ENCODE measurements at places on chromosomes 2 and 18. TPM values are rescaled to one million over a fixed set of nuclear protein-coding genes. Genes with fewer than 3 reads are reported as not detected.

DNA sequence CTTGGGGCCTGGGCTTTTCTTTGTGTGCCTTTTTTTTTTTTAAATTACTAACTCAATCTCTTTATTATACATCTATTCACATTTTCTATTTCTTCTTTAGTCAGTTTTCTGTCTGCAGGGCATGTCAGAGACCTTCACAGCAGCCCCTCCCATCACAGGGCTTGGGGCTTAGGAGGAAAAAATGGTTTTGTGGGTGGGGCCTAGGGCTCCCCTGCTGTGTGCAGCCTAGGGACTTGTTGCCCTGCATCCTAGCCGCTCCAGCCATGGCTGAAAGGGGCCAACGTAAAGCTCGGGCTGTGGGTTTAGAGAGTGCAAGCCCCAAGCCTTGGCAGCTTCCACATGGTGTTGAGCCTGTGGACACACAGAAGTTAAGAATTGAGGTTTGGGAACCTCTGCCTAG lies 13.8 kb downstream of the ZSCAN30 start:
- H3K27ac ChIP-seq, result no peak overlapping the region
- H3K4me1 ChIP-seq, result no peaks in the 10 kb centered on the region
- no peaks in the 10 kb centered on the region for H3K36me3 ChIP-seq
- no peaks in the 10 kb centered on the region for H3K27me3 ChIP-seq
- no peak for DNase-seq

DNA sequence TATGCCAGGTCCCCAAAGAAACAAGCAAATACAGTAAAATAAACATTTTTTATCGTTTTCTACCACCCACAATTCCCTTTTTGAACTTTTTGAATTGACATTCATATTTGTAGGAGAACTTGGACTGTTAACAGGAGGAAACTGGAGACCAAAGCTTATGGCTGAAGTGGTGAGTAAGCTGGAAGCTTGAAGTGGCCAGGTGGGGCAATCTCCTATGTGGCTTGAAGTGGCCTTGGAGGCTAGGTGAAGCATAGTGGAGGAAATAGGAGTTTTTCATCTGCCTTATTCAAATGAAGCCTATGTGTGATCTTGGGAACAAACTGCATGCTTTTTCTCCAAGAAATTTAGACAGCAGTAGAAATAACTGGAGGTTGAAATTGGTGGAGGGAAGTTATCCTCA lies 962.9 kb upstream of the FANCL start:
- H3K4me3 ChIP-seq, result no peak overlapping the region
- H3K27me3 ChIP-seq, result no peaks in the 10 kb centered on the region
- no peak for DNase-seq
- no peaks in the 10 kb centered on the region for H3K36me3 ChIP-seq
- H3K27ac ChIP-seq, result no peak overlapping the region

DNA sequence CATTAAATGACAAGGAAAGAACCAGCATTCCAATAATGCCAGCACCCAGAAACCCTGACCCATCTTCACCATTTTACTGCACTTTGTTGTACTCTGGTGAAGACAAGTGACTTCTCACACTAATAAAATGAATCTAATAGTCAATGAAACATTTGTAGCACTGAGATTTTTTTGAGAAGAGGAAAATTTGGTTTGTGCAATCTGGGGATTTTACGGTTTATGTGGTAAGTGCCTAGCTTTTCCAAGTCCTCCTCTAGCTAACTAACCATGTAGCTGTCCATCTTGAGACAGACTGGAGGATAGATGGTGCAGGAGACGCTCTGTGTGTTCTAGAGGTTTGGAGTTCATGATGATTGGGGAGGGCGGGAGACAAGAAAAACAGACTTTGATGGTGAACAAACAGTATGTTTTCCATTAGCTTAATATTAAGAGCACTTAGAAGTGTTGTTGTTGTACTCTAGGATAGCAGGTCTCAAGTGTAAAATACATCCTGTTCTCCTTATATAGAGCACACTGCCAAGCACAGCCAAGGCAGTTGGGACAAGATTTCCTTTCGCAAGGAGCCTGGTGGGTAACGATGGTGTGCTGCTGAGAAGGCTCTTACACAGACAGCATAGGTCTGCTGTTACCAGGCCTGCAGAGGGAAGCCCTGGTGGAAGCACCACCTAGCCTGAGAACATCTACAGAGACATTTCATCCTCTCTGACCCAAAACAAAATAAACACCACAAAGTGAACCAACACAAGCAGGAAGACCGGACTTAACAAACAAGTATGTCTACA lies 83.7 kb downstream of the BCL11A start:
- no peak overlapping the region for H3K27ac ChIP-seq
- no peaks in the 10 kb centered on the region for H3K36me3 ChIP-seq
- no peaks in the 10 kb centered on the region for H3K4me1 ChIP-seq
- no peaks in the 10 kb centered on the region for H3K27me3 ChIP-seq

DNA sequence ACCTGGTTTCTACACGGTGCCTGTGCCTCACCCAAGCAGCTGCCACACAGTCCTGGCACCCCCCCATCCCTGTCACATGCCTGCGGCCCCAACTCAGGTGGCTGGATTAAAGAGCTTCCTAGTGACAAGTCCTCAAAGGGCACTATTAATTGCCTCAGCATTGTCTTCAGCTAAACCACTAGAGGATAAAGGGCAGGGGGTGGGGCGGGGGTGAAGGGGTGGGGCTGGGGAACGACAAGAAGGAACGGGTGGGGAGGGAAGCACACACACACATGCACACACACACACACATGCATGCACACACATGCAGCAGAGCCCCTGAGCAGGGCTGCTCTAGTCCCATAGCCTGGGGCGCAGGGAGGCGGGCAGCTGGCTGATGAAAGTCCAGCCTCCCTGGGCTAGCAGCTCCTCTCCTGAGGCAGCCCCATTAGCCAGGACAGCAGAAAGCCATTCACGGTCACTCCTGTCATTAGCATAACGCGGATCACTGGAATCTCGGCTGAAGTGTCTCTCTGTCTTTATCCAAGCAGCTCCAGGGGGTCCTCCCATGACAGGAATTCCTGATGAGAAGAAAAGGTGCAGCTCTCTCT lies 7.4 kb upstream of the TEX261 start:
- no peak for DNase-seq
- no peak overlapping the region for H3K27ac ChIP-seq
- no peaks in the 10 kb centered on the region for H3K36me3 ChIP-seq
- H3K4me3 ChIP-seq, result no peak overlapping the region
- H3K27me3 ChIP-seq, result no peaks in the 10 kb centered on the region
- H3K4me1 ChIP-seq, result no peaks in the 10 kb centered on the region

DNA sequence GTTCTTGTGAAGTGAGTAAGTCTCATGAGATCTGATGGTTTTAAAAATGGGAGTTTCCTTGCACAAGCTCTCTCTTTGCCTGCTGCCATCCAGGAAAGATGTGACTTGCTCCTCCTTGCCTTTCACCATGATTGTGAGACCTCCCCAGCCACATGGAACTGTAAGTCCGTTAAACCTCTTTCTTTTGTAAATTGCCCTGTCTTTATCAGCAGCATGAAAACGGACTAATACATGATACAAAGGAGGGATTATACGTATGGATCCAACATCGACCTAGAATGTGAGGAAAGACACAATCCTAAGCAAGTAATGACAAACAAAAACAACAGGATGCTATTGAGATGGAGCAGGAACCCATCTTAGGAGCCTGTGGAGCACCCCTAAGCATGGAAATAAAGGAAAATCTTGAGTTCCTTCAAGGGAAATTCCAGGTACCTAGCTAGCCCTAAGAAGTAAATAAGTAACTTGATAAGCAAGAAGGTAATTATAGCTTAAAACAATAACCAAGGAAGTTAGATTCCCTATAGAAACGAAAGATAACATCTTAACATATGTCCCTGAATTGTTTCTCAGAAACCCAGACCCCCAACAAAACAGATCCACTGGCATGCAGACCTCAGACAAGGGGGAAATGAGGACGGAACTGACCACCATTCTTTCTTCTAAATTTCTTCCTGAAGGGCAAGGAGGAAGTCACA lies 1.5 kb upstream of the TNFRSF11A start:
- DNase-seq, result no peak
- no peak overlapping the region for H3K4me3 ChIP-seq
- no peaks in the 10 kb centered on the region for H3K27me3 ChIP-seq
- no peaks in the 10 kb centered on the region for H3K4me1 ChIP-seq
- no peaks in the 10 kb centered on the region for H3K36me3 ChIP-seq

GRCh38 chr2:112636605-112637288 lies 9.0 kb upstream of the SLC20A1 start:
- H3K36me3 ChIP-seq, result no peaks in the 10 kb centered on the region
- no peak overlapping the region for H3K4me3 ChIP-seq
- no peak overlapping the region for H3K27ac ChIP-seq
- no peaks in the 10 kb centered on the region for H3K27me3 ChIP-seq

- no peaks in the 10 kb centered on the region for H3K4me1 ChIP-seq
- H3K27ac ChIP-seq, result no peak overlapping the region
- DNase-seq, result no peak
- no peak overlapping the region for H3K4me3 ChIP-seq
- H3K27me3 ChIP-seq, result no peaks in the 10 kb centered on the region
These were observed 714.1 kb downstream of the KCNJ3 start for GRCh38 chr2:155412598-155412997.

DNA sequence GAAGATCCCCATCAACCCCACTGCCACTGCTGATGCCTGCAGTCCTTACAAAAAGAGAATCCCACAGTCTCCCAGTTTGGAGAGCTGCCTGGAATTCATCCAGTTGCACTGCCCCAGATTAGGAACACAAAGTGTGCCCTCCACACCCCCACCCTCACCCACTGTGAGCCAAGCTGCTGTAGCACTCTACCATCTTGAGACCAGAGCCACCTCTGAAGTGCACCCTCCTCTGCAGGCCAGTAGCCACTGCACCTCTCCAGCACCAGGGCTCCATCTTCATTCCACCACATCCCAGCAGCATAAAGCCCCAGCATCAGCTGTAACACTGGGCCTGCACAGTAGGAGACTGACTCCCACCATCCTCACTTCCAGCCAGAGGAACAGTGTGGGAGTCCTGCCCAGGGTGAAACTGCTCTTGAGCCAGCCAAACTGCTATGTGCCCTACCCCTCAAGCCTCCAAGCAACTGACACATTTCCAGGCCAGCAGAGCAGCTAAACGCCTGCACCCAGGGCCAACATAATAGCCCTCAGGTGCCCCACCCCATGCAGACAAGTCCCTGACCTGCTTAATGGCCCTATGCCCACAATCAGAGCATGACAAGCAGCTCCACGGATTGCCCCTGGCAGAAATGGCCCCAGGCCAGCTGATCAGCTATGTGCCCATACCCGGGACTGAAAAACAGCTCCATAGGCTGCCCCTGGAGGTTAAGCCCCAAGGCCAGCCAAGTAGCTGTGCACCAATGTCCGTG lies 206.0 kb downstream of the ATAD2B start:
- no peaks in the 10 kb centered on the region for H3K4me1 ChIP-seq
- H3K4me3 ChIP-seq, result no peak overlapping the region
- no peaks in the 10 kb centered on the region for H3K36me3 ChIP-seq

DNA sequence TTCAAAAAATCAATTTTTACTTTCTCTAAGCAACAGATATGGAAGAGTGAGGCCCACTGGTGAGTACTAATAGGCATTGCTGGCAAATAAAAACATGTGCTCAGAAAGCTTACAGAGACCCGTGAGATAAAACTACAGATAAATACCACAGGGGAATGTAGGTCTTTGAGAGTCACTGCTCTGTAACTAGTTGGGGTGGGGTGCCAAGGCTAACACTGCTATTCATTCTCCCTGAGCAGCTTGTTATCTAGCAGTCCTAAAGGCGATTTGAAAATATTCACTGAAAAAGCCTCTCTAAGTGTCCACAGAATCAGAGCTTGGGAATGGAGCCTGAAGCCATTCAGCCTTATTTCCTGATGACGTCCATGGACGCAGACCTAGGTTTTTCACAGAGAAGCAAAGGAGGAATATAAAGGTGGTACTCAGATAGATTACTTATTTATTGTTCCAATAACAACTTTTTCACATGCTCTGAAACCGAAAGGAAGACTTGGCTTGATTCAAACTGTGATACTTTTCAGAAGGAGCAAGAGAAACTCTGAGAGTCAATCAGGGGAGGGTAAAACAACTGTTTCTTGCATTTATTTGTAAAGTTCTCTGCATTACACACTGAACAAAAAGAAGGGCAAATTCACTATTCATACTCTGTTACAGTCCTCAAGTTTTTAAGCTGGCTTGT lies 188.4 kb downstream of the PPP1R1C start:
- H3K27me3 ChIP-seq, result no peaks in the 10 kb centered on the region
- H3K36me3 ChIP-seq, result no peaks in the 10 kb centered on the region
- no peak overlapping the region for H3K4me3 ChIP-seq
- no peak overlapping the region for H3K27ac ChIP-seq
- DNase-seq, result no peak

The TEX44 gene
- not detected for polyA plus RNA-seq

The ACVR1C gene
- 0.03 TPM for polyA plus RNA-seq

The NAGK gene
- polyA plus RNA-seq, result 60.5 TPM

The MOGAT1 gene
- not detected for polyA plus RNA-seq

Data from aorta (tissue), 5 donors.